ENCODE measurements at places on chromosomes 2 and 18. TPM values are rescaled to one million over a fixed set of nuclear protein-coding genes. Genes with fewer than 3 reads are reported as not detected.
A peak's percentile ranks its signal among the peaks of the same experiment; 100 is the strongest.

- DNase-seq: no peak
Observed at GRCh38 chr2:217802266-217802665, 200.5 kb downstream of the TNS1 start.

GRCh38 chr2:137208431-137208891 is 443.1 kb downstream of the THSD7B start:
- no peak for DNase-seq

GRCh38 chr2:133986081-133986837 is 267.6 kb upstream of the MGAT5 start:
- no peak for DNase-seq

- DNase-seq: no peak
Observed at GRCh38 chr2:24315669-24316068, 44.7 kb downstream of the ITSN2 start.

- DNase-seq: no peak
Observed at GRCh38 chr2:182621810-182622209, 94.2 kb upstream of the DNAJC10 start.

DNA sequence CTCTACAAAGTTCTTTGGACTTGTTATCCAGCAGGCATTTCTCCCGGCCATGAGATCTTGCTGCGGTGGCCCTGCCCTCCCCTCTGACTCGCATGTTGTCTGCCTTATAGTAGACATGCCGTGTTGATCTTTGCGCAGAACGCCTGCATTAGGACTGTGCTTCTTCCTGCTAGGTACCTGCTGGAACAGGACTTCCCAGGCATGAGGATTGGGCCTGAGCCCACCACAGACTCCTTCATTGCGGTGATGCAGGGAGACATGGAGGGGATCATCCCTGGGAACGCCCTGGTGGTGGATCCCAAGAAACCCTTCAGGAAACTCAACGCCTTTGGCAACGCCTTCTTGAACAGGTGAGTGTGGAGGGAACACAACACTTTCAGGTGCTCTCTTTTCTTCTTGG is 10.1 kb downstream of the EHD3 start:
- DNase-seq: no peak

- DNase-seq: no peak
Observed at GRCh38 chr2:156695020-156695419, 258.8 kb downstream of the GPD2 start.

- no peak for DNase-seq
Observed at GRCh38 chr2:98846041-98846440, 90.0 kb downstream of the CRACDL start.

DNA sequence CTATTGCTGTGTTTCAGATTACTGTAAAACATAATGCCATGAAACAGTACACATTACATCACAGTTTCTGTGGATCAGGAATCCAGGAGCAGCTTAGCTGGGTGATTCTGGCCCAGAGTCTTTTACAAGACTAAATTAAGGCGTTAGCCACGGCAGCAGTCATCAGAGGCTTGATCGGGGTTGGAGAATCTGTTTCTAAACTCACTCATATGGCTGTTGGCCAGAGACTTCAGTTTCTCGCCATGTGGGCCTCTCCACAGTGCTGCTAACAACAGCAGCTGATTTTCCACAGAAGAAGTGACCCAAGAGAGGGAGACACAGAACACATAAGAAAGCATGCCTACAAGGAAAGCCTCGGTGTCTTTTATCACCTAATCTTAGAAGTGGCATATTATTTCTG is 89.2 kb upstream of the MYO3B start:
- DNase-seq: no peak

GRCh38 chr2:61252031-61252430 is 90.0 kb downstream of the C2orf74 start:
- no peak for DNase-seq

- DNase-seq: peak; percentile 92
Observed at GRCh38 chr2:70964596-70965386, 13.6 kb upstream of the ANKRD53 start.

DNA sequence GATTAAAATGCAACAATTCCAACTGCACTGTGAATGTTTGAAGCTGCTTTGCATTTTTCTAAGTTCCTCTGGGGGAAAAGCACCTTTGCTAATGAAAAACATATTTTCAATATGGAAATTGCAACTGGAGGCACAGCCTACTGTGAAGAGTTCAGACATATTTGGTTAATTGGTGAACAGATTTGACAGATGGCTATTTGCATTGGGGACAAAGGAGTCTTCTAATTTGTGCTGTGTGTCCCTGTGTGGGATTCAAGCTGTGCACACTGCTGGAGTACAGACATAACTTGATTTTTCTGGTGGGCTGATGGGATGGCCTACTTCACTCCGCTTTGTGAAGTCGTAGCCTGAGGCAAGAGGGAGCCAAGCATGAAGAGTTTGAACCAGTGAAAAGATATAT is 40.7 kb upstream of the ARHGAP25 start:
- DNase-seq: no peak

DNA sequence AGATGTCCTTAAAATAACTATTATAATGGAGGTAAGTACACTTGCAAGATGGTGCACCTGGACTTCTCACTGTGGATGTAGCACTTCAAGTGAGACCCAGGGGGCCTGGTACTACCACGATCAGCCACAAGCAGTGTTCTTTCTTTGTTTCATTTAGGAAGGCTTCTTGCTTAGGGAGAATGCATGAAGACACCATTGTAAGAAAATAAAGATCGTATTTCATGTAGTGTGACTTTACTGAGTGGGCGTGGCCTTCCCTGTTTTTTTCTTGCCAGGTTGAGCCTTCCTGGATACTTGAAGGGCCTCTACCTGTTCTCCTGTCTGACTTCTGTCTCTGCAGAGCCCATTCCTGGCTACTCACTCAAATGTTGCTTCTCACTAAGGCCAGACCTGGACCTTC is 615.6 kb upstream of the SOX11 start:
- DNase-seq: no peak

- DNase-seq: no peak
Observed at GRCh38 chr2:195338856-195339255, 318.2 kb upstream of the SLC39A10 start.

DNA sequence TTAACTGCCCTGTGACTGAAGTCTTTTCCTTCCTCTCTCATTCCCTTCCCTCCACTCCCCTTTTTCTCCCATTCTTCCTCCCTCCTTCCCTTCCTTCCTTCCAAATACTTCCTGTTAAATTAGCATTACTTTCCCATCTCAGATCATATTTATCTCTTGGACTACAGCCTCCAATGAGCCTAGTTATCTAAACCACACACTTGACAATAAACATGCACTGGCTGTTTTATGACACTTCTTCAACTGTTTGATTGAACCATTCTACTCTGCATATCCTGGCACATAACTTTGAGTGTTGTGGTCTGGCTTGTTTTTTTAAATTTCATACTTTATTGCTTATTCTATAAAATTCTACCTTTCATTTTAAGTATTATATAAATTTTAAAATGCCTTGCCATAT is 1860.8 kb upstream of the LRRTM1 start:
- no peak for DNase-seq

Gene POTEC
- total RNA-seq: 0.07 TPM

Gene RAB31
- 39.3 TPM for total RNA-seq

Gene REG3G
- total RNA-seq: not detected

Gene DPP10
- total RNA-seq: 5.4 TPM

Gene NOP58
- 133 TPM for total RNA-seq

Gene SLC30A3
- total RNA-seq: 16.1 TPM

Gene EPHA4
- total RNA-seq: 5.1 TPM

Gene ZCCHC2
- 18.6 TPM for total RNA-seq

Gene FAM228A
- total RNA-seq: not detected

Gene SCYGR4
- total RNA-seq: not detected

Gene TUBA3E
- total RNA-seq: not detected
